ENCODE measurements at places on chromosomes 3 and 15.

DNA sequence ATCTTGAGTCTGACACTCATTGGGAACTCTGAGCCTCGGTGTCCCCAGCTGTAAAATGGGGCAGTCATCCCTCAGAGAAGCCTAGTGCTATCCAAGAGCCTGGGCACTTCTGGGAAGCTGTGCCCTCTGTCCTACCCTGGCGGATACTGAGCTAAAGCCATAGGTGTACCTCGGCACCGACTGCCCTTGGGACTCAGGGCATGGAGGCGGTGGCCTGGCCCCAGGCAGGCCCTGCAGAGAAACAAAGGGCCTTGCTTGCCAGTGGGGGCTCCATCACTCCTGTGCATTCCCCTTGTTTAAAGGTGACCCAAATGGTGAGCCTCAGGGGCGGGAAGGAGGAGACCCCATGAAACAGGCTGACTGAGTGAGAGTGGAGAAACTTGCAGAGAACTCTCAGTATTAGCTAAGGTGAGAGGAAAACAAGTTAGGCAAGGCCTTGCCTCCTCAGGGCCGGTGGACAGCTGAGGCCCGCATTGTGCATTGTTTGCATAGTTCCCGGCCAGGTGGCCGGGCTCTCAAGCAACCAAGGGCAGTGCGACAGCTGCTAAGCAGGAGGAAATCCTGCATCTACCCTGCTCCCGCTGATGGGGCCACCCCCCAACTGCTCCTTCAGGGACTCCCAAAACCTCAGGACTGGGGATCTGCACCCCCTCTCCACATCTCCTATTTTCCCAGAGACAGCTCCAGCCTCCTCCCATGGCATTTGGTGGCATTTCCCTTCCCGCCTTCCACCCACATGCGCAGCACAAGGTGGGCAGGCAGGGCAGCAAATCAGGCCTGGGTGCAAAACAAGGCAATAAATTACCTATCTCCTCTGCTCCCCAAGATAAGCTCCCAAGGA lies 4.3 kb downstream of the PFKFB4 start:
- DNase-seq = no peak

- no peak for DNase-seq
Observed at GRCh38 chr3:15521573-15521965, at the start of gene COLQ. TSS of gene COLQ (minus strand) at chr3:15521706. CDS start at chr3:15521625, 81 bp downstream.

DNA sequence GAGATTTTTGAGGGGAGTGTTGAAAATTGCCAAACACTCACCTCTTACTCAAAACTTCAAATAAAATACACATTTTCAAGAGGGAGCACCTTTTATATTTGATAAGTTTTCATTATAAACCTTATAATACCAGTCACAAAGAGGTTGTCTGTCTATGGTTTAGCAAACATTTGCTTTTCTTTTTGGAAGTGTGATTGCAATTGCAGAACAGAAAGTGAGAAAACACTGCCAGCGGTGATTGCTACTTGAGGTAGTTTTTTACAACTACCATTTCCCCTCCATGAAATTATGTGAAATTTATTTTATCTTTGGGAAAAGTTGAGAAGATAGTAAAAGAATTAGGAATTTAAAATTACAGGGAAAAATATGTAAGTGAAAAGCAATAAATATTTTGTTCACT lies 20.1 kb downstream of the DIPK2A start:
- no peak for DNase-seq

- no peak for DNase-seq
Observed at GRCh38 chr3:193347521-193348501, 30.7 kb downstream of the ATP13A5 start.

- no peak for DNase-seq
Observed at GRCh38 chr15:91264651-91265351, 164.7 kb downstream of the SV2B start.

All from memory B cell (primary cell).